Stimulated activated CD4-positive, alpha-beta T cell treated with anti-CD3 and anti-CD28 coated beads, Interleukin-15, amount 100 ng/mL, for 24 hours (primary cell): ENCODE measurements at places on chromosomes 3 and 15.
A peak's percentile ranks its signal among the peaks of the same experiment; 100 is the strongest.

DNA sequence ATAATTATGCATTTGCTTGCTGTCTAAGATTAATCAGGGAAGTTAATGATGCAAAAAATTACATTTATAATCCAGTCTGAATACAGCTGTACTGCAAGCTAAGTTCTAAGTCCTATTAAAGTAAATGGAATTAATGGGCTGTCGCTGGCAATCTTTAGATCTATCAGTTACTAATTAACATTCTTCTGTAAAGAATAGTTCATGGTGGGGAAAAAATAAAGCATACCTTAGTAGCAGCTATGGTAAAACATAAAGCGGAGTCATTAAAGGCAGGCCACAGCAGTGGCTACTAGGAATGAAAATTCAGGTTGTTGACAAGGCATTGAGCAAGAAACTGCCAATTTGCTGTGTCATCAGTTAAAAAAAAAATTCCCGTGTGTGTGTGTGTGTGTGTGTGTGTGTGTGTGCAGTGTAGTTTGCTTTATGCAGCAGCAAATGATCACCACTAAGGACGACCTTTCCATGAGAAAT is 129.8 kb downstream of the ZNF385D start:
- no peak for DNase-seq

DNA sequence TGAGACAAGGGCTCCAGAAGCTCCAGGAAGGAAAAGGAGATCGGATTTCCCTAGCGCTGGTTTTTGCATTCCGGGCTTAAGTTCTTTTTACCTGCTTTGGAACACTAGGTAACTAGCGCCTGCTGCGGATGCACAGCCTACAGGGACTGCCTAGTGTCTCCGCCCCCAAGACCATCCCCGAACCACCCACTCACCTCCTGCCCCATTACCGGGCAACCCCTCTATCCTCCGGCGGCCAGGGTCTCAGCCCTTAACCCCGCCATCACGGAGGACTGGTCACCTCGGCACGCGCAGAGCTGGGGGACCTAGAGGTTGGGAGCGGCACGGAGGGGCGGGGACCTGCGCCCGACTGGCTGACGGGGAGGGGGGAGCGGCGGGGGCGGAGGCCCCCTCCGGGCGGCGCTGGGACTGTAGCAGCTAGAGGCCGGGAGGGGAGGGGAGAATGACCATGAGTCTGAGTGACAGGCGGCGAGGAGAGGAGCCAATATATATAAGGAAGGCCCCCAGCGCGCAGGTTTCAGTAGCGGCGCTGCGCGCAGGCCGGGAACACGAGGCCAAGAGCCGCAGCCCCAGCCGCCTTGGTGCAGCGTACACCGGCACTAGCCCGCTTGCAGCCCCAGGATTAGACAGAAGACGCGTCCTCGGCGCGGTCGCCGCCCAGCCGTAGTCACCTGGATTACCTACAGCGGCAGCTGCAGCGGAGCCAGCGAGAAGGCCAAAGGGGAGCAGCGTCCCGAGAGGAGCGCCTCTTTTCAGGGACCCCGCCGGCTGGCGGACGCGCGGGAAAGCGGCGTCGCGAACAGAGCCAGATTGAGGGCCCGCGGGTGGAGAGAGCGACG is at the start of gene DLL4:
Gene DLL4 (plus strand): TSS at position 520 of the 839 bp plus-strand sequence. CDS start 329 bp downstream, outside the sequence.
- DNase-seq: peak; percentile 62

DNA sequence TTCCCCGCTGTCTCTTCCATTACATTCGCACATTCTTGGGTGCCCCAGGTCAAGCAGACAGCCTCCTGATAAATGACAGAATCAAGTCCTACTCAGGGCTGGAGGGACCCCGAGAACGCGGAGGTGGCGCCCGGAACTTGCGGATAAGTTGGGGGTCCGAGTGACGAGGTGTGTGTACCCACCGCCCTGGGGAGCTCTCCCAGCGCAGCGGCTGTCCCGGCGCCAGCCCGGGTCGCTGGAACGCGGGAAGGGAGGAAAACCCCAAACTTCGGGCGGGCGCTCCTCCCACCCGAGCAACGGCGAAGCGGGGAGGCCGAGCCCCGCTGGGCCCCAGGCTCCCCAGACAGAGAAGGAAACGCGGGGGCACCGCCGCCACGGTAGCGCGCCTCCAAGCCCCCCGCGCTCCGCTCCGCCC is 550 bp downstream of the CLN6 start:
- DNase-seq: no peak

DNA sequence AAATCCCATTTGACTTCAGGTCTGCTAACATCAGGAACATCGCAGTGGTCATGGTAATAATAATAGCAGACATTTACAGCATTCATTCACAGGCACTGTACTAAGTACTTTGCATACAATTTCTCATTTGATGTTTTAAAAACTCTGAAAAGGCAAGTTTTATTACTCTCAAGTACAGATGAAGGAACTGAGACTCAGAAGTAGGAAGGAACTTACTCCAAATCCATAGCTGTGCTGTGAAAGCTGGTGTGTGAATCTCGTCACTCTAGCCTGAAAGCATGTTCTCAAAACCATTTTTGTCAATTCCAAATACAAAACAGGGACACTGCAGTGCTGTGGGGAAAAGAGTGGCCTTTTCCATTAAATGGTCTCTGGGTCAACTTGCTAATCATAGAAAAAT is 179.9 kb downstream of the FAM43A start:
- no peak for DNase-seq

DNA sequence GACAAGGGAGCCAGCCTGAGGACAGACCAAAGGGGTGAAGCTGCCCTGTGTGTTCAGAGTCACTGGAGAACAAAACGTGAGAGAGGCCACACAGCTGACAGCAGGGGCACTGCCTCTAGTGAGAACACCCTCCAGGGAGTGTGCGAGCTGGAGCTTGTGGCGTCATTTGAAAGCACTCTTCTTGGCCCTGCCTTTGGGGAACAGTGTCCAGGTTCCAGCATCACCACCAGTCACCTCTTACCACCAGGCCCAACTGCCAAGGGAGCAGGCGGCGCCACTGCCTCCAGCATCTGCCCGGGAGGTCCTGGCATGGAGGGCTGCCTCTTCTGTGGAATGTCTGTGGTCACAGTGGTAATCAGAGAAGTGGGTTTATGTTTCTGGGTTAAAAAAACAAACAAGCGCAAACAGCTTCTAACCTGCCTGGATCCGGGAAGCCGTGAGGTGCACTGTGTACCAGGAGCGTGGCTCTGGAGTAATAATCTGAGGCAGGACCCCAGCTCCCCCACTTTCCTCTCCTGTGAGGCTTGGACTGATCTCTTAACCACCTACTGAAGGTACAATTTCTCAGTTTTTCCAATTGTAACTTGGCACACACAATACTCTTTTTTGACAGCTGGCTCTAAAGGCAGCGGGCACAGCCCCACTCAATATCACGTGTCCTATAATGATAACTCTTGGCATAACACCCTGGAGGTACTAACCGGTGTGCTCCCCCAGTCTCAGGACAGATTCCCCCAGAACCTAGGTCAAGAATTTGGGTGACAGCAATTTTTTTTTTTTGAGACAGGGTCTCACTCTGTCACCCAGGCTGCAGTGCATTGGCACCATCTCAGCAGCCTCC is 32.2 kb upstream of the CDCP1 start:
- DNase-seq: no peak

GRCh38 chr3:44098656-44099415 is 142.8 kb upstream of the TOPAZ1 start:
- no peak for DNase-seq

- DNase-seq: no peak
Observed at GRCh38 chr15:39417366-39418134, 163.3 kb upstream of the THBS1 start.

DNA sequence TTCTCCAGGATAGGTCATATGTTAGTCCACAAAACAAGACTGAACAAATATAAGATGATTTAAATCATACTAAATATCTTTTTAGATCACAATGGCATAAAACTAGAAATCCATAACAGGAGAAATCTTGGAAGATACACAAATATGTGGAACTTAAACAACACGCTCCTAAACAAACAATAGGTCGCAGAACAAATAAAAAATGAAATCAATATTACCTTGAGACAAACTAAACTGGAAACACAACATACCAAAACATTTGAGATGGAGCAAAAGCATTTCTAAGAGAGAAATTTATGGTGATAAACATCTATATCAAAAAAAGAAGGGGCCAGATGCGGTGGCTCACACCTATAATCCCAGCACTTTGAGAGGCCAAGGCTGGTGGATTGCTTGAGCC is 8.3 kb upstream of the TMCO5A start:
- DNase-seq: no peak

GRCh38 chr15:38740206-38740605 is 175.6 kb upstream of the RASGRP1 start:
- DNase-seq: no peak

DNA sequence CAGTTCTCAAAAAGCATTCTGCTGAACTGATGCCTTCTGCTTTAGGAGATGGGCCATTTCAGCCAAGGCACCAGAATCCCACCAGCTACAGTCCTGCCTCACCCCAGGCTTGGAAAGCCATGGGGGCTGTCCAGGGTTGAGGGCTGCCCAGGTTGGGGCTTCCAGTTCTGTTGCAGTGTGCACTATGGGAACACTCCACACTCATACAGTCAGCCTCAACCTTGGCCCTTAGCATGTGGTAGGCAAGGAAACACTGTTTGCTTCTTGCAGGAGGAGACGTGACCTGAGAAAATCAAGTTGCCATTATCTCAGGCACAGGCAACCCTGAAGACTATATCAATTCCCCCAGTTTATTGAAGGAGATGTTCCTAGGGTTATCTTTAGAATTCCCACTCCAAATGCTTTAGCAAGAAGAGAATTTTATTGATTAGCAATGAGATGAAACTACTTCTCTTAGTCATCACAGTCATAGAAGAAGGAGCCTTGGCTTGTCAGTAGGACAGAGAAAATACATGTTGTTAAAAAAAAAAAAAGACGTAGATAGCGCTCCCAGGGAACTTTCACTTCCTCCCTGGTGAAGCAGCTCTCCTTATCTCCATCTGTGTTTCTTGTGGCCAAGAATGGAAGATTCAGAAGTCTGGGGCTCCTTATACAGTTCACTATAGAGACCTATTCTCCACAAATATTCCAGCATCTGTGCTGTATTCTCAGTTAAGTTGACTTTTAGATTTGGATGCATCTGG is 38.3 kb upstream of the IL12A start:
- no peak for DNase-seq

GRCh38 chr15:42846647-42847046 is 73.9 kb downstream of the TTBK2 start:
- DNase-seq: no peak

- peak; percentile 72 for DNase-seq
Observed at GRCh38 chr3:170689893-170690660, 104.2 kb upstream of the SLC7A14 start.

DNA sequence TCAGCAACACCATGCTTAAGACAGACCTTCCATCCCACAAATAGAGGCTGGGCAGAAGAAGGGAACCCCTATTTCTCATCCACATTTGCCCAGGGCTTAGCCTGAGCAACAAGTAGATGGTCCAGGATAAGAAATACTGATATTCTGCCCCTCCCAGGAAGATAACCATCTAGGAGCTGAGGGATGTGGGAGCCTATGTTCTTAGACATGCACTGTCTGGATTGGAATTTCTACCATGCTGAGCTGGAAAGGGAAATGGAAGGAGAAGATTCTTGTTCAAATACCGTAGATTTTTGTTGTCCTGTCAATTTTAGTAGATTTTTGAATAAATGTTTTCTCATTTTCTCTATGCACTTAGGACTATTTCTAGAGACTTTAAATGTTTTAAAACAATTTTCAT is 450.7 kb upstream of the SEMA6D start:
- DNase-seq: no peak

DNA sequence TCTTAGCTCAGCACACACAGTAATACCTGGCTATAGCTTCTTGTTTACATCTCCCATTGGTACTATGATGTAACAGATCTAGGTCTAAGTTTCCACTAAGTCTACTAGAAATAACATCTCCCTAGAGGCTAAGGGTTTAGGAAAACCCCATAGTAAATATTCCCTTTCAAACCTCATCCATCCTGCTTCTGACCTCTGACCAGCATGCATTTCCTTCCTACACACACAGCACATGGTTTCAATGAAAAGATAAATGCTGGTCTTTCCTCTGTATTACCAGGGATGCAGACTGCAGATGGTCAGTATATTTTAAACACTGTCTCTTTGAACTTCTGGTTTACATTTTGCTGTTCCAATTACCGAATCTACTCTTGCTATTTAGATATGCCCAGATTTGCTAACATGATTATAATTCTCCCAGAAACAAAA is 96.6 kb downstream of the EFL1 start:
- DNase-seq: no peak

- no peak for DNase-seq
Observed at GRCh38 chr3:81549831-81550230, 211.6 kb downstream of the GBE1 start.

GRCh38 chr15:69853544-69853951 is 244.2 kb downstream of the TLE3 start:
- DNase-seq: no peak

DNA sequence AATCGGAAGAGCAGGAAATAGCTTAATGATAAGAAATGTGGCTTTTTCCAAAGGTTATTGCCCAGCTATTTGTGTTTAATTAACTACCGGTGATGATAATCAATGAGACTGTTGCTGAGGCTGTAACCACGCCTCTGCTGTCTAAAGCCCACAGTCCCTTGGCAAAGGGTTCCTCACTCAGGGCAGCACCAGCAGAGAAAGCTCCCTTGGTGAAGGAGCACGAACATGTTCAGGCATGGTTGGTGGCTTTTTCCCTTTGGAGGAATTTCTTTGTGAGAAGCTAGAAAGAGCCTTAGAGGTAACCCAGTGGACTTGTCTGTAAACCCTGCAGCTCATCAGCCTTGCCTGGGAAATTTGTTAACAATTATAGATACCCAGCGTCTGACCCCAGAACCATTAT is 7.5 kb upstream of the ST6GAL1 start:
- no peak for DNase-seq

- no peak for DNase-seq
Observed at GRCh38 chr3:72033666-72034428, 248.9 kb upstream of the PROK2 start.

GRCh38 chr3:45551214-45552010 is 43.1 kb upstream of the LIMD1 start:
- no peak for DNase-seq

DNA sequence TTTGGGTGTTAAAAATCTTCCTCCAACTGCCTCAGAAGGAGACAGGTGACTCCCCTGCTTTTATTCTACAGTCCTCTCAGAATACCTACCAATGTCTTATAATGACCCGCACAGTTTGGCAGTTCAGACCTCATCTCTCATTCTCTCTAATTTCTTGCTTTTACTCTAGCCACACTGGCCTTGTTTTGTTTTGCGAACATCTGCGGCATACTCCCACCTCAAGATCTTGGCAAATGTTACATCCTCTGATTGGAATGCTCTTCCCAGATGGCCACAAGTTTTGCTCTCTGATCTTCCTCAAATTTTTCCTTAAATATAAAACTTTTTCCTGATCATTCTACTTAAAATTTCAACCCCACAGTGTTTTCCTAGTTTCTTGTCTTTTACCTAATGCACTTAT is 94.1 kb downstream of the PLSCR2 start:
- no peak for DNase-seq
